Suprapubic skin (tissue), 4 donors: ENCODE measurements at places on chromosomes 2 and 18. TPM values are rescaled to one million over a fixed set of nuclear protein-coding genes. Genes with fewer than 3 reads are reported as not detected.

The VWA3B gene
- not detected for total RNA-seq

The ALK gene
- not detected for total RNA-seq

- no peak for DNase-seq
Observed at GRCh38 chr2:69086466-69086865, 73.5 kb downstream of the ANTXR1 start.

DNA sequence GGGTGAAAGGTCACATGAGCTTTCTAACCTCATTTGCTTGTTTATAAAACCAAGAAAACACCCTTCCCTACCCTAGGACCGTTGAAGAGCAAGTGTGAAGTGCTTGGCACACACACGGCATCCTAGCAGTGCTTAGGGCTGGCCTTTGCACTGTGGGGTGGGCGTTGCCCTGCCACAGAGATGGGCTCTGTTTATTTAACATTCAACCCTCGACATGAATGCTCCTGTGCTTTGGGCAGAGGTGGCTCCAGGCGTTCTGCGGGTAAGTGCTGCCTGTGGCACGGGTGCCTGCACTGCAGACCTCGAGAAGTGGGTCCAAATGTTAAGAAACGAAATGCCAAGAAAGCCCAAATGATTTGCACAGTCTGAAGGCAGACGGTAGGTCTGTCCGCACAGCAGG is 170.1 kb downstream of the FHOD3 start:
- DNase-seq, result no peak

DNA sequence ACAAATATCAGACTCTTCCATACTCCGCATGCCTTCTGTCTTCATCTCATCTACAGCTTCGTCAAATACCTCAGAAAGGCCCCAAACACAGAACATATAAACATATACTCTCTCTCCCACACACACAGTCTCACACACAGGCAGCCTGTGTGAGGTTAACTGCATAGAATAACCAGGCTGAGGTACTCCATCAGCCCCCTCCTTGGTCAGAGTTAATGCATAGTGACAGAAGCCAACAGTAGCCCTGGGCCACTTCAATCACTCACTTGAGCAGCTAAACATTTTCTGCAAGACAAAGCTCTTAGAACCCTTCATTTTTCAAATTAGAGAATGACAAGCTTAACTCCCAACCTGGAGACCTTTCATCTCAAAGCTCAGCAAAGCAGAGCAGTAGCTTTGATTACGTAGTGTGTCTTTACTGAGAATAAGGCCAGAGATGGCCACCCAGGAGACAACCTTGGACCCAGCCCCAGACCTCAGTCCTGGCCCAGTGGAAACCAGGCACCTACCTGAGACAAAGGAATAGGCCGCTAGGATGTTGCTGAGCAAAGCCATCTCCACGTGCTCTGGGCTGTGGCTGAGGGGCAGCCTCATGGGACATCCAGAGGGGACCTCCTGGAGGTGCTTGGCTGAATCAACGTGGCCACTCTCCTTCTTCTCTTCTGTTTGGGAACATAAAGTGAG is 43.0 kb downstream of the EVA1A start:
- DNase-seq, result no peak

DNA sequence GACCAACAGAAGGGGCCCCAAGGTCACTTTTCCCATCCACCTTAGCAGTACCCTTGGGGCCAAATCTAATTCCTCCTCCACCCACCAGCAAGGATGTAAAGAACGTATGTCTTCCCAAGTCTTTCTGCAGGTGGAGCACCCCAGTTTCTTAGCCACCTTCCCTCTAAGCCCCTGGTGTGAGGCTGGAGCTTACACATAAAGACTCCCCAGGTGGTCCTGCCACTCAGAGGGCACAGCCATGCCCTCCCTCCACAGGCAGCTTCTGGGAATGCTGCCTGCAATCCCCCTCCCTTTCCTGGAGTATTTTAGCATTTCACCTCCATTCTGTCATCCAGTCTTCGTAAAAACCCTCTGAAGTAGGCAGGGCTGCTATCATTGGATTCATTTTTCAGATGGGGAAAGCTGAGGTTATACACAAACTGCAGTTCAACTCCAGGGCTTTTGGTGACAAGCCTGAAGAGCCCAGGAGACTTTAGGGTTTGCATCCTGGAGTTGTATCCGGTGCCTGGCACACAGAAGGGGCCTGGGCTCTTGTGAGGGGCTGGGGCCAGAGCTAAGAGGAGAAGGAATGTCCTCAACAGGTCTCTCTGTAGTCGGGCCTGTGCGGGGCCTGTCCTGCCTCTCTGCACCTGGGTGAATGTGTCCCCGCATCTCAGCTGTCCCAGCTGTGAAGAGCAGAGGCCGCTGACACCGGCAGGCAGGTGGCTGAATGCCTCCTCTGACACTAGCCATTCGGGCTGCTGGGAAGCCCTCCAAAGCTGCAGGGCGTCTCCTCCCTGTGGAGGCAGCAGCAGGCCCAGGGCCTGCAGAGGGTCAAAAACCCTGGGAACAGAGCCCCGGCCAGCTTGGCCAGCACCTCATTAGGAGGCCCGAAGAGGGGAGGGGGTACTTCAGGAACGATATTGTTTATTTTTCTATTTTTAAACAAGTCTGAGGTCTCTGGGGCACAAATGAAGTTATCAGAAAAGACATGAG is 27.6 kb downstream of the CIB4 start:
- DNase-seq, result peak; percentile 49

GRCh38 chr2:113273027-113273551 is 5.6 kb downstream of the PAX8 start:
- no peak for DNase-seq

The VWC2L gene
- not detected for total RNA-seq

DNA sequence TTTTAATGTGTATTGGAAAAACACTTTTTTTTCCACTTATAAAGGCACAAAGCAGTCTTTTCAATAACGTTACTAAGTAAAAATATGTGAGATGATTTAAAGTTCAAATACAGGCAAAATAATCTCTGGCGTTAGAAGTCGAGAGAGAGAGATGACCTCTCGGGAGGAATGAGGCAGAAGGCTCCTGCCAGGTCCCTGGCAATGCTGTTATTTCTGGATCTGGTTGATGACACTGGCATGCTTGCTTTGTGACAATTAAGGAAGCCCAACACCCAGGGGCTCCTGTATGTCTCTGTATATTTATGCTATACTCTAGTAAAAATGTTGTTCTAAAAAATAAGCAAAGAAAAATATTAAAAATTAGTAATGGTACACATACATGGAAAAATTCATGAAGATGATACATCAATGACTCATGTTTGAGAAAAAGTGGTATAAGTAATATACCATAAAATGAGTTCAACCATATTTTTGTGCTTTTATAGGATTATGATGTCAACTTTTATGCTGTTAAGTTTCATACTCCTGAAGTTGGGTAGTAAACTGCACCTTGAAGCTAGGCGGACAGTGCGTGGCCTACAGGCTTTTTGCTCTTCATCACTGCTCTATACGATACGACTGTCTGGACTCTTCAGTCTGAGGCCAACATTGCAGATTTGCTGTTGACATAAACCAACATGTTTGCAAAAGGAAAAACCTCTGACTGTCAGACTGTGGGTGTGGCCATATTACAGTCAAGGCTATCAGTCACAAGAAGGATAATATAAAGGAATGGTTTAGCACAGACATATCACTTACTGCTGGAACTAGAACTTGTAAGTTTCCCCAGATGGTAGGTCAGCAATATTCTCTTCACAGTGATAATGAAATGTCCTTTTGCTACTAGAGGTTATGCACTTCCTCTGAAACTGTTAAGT is 19.8 kb downstream of the VPS4B start:
- no peak for DNase-seq

DNA sequence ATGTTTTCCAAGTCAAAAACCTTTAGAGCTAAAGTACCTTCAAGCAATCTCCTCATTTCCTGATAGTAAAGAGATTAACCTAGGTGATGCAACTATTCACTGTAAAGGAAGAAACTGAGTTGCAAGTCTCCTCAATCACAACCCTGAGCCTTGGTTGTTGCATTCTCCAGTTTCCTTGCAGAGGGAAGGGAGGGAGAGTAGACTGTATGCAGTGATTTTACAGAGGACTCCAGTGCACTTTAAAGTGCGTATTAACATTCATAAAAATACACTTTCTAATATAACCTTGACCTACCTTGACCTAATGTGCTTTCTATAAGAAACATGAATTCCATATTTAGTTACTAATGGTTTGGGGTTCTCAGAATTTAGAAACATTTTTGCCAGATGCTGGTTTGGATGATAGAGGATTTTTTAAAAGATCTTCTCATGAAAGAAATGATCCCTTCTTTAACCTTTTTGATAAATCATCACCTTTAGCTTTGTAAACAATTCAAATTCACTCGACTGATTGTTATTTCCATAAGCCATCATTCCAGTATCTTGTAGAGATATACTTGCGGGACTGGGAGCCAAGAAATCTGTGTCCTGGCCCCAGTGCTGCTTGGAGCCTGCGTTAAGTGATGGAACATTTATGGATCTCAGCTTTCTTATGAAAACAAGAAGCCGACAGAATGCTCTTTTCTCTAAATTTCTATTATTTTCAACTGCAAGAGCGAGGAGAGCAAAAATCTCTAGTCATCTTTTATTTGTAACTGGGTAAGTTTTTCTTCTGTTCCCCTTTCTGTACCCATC is 228.3 kb downstream of the ZNF521 start:
- DNase-seq, result no peak

DNA sequence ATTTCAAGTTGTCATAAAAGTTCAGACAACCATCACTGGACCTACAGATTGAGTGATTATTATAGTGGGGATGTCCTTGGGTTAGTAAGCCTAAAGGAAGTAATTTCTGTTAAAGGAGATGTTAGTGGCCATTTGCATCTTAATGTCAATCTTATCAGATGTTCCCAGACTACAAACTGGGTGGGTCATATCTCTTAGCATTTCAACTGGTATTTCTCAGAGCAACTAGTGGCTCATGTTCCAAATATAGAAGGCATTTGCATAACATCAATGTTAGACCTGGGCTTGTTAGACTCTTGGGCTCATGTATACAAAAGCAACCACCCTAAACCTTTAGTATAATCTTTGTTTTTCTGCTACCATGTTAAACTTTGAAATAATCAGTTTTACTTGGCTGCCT is 17.9 kb downstream of the PLEKHA3 start:
- no peak for DNase-seq

The LINC00305 gene
- not detected for total RNA-seq

The RASGRP3 gene
- total RNA-seq, result 4.9 TPM

The PSMA8 gene
- not detected for total RNA-seq

GRCh38 chr18:35549564-35549963 is 32.0 kb upstream of the GALNT1 start:
- no peak for DNase-seq

DNA sequence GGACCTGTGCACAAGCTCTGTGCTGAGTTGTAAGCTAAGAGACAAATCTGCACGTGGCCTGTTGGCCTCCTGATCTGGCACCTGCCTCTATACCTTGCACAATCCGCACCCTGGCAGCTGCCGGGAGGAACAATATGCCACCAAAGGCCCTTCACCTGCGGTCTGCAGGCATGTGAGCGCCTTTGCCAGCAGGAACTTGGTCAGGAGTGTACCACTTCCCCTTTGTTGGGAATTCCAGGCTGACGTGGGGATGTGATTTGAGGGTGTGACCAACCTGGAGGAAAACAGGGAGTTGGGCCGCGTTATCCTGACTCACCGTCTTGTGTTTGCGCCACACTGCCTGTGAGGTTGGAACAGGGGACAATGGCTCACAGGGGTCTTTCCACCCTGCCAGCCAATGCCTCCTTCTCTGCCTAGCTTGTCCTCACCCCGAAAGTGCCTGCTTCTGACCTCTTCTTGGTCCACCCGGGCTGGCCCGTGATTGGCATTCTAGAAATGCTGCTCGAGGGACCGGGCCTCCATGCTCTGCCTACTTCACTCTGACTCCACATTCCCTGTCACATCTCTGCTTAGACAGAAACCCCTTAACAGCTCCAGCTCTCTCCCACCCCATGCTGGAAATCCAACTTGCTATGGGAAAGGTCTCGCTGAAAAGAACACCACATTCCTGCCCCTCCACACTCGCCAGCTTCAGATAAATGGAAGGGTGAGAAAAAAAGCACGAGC is 67.1 kb upstream of the MAP4K4 start:
- DNase-seq, result no peak

The WNT10A gene
- total RNA-seq, result 17.2 TPM

GRCh38 chr2:174495365-174496012 is 8.7 kb upstream of the GPR155 start:
- DNase-seq, result no peak

DNA sequence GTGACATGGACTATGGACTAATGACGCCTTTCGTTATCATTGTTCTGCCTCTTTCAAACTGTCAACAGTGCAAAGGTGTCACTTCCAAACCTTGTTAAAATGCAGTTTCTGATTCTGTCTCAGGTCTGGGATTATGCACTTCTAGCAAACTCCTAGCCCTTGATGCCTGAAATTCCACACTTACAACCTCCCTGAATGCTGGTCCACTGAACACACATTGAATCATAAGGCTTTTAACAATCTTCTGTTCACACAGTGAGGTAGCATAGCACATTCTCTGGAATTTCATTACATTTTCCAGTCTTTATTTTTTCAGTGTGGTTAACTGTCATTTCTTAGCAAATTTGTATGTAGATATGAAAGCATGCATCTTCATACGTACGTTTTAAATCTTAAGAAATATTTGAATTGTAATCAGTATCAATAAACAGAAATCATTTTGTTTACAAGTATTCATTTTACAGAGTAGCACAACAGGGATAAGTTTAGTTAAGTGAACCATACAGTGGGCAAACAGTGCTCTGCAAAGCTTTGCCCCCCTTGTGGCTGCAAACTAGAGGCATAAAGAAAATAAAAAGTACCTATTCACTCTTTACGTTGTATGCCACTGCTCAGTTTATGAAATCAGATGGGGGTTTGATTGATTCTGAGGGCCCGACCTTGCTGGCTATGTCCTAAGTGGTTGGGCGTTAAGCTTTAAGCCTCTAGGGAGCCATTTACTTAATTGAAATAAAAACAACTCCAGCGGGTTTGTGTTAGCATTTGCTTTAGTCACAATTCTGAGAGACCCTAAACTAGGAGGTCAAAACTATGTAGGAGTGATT is 250.8 kb downstream of the LRRTM1 start:
- no peak for DNase-seq

- DNase-seq, result no peak
Observed at GRCh38 chr18:7950380-7951136, 383.4 kb downstream of the PTPRM start.

GRCh38 chr2:88897715-88898114 is 206.2 kb downstream of the RPIA start:
- no peak for DNase-seq

DNA sequence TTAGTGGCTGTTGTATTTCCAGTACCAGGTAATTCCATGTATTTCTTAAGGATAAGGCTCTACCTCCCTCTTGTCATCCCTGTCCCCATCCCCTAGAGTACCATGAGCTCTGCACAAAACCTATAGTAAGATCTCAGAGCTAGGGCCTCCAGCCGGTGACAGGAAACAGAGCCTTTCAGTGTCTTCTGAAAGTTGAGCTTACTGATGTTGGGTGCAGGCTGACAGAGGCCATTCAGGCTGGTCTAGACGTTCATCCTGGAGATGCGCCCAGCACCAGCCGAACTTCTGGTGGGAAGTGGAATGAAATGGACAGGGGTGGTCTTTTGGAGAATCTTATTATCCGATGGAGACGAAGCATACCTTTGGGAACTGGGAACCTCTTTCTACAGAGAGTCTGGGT is 16.7 kb upstream of the LYPD6B start:
- no peak for DNase-seq

- no peak for DNase-seq
Observed at GRCh38 chr2:127650041-127650784, 4.3 kb downstream of the GPR17 start.
